ENCODE measurements at places on chromosomes 4 and X.

GRCh38 chr4:153233761-153234371, 29.6 kb downstream of the TRIM2 start:
- peaks cover 28% of the 10 kb centered on the region for H3K4me1 ChIP-seq
- H3K36me3 ChIP-seq = no peaks in the 10 kb centered on the region
- H3K27ac ChIP-seq = no peak overlapping the region

- H3K4me1 ChIP-seq = peaks cover 6% of the 10 kb centered on the region
- peaks cover 1% of the 10 kb centered on the region for H3K36me3 ChIP-seq
- H3K27ac ChIP-seq = no peak overlapping the region
- no peak overlapping the region for H3K4me3 ChIP-seq
- DNase-seq = no peak
Observed at GRCh38 chrX:101394372-101394771, 3.6 kb downstream of the RPL36A start.

GRCh38 chrX:21718575-21718974, 39.3 kb downstream of the SMPX start:
- no peaks in the 10 kb centered on the region for H3K27me3 ChIP-seq
- no peaks in the 10 kb centered on the region for H3K4me1 ChIP-seq
- H3K27ac ChIP-seq = no peak overlapping the region
- no peak for DNase-seq
- no peaks in the 10 kb centered on the region for H3K36me3 ChIP-seq
- H3K4me3 ChIP-seq = no peak overlapping the region

- no peaks in the 10 kb centered on the region for H3K36me3 ChIP-seq
- no peak overlapping the region for H3K4me3 ChIP-seq
- H3K27me3 ChIP-seq = no peaks in the 10 kb centered on the region
- H3K27ac ChIP-seq = peak overlapping the region; percentile 39
Observed at GRCh38 chr4:158159054-158159717, 13.6 kb downstream of the GASK1B start.

GRCh38 chr4:89752932-89753598, 83.9 kb downstream of the SNCA start:
- DNase-seq = no peak
- H3K4me1 ChIP-seq = peaks cover 20% of the 10 kb centered on the region
- H3K27me3 ChIP-seq = no peaks in the 10 kb centered on the region
- H3K36me3 ChIP-seq = no peaks in the 10 kb centered on the region
- H3K27ac ChIP-seq = peak overlapping the region; percentile 95
